ENCODE measurements at places on chromosomes 12 and 14.

DNA sequence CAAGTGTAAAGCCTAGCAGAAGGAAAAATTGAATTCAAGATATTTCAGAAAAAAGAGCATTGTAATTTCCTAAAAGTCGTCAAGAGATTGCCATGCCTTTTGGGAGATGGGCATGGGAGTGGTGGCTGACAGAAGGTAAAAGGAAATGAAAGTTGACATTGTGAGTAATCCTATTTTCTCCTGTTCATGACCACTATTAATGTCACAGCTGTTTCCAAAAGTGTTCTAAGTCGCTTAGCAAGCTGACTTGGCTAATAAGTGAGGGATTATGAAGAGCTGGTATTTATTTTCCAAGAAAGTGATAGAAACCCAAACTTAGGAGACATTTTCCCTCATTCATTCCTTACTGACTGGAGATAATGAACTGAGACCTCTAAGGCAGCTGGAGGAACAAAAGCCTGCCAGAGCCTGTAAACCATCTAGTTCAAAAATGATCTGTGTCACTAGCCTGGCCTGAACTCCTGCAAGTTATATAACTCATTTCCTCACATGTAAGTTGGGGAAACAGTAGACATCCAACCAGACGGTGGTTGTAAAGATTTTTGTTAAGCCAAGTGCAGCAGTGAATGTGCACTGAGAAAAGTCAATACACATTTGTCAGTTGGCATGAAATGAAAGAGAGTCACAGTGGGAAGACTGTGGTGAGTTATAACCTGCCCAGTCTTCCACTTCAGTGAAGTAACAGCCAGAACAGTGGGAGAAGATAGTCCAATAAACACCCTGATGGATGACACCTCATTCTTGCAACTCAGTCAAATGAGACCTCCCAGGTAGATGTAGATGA is 75.8 kb downstream of the DIO2 start:
- no peaks in the 10 kb centered on the region for H3K36me3 ChIP-seq
- no peaks in the 10 kb centered on the region for H3K4me1 ChIP-seq
- H3K4me3 ChIP-seq = no peak overlapping the region
- no peak overlapping the region for H3K27ac ChIP-seq

DNA sequence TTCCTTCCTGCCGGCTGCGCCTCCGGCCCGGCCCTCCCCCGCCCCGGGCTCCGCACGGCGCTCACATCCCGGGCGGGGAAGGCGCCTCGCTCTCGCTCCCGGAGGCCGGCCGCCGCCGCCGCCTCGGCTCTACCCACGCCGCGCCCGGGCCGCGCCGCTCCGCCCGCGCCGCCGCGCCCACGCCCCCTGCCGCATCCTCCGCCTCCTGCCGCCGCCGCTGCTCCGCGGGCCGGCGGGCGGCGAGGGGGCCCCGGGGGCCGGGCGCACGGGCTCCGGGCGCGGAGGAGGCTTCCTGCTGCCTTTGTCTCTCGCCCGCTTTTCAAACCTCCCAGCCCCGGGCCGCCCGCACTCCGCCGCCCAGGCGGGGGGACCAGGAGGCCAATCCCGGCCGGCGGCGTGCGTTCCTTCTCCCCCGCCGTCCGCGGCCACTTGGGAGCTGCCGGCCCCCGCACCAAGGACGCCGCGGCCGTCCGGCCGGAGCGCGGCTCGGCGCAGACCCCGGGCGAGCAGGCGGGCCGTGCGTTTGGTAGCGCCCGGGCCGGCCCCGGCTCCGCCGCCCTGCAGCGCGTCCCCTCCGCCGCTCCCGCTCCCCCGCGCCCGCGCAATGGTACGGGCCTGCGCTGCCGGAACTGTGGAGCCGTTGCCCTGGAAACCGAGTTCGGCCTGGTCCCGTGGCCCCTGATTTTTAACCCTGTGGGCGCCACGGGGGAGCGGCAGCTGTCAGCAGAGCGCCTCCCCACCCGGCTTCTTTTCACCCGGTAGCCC is at the start of gene FBXL14:
FBXL14 (minus strand) TSS at position 321 of the 765 bp plus-strand sequence. CDS start 515 bp downstream, outside the sequence.
- peak within 1 kb of the TSS; percentile 90 for H3K27ac ChIP-seq
- H3K27me3 ChIP-seq = no peaks in the 10 kb centered on the region
- DNase-seq = peak; percentile 90
- peaks cover 45% of the 10 kb centered on the region for H3K4me1 ChIP-seq

DNA sequence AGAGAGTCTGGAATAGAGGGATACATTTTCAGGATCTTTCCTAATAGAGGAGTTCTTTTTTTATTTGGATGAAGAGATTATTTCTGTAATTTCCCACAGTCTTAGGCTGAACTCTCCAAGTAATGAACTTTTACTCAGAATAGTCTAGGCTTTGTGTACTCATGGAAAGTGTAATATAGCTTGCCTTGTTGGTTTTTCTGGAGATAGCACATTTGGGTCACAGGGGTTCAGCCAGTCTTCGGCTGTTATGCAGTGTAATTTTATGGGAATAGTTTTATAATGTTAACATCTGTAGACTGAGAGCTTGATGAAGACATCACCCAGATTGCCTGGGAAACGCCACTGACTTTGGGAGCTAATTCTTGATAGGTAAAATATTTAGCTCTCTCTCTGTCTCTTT is 450.8 kb downstream of the RAD51B start:
- no peak overlapping the region for H3K27ac ChIP-seq
- H3K36me3 ChIP-seq = peaks cover 3% of the 10 kb centered on the region
- DNase-seq = no peak

DNA sequence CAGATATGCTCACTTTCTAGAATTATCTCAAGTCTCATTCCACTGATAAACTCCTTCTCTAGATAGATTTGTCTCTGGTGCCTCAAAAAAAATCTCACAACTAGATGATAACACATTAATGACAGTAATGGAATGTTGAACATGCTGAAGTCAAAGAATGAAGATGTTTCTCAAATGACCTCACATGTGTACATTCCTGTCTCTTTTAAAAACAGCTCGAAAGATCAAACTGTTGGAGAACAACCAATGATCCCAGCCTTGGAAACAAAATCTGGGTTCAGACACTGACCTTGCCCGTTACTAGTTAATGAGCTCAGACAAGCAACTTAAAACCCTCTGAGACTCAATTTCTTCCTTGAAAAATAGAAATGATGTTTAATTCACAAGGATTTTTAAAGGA is 44.7 kb upstream of the KCNJ8 start:
- no peak overlapping the region for H3K27ac ChIP-seq
- H3K27me3 ChIP-seq = peaks cover 2% of the 10 kb centered on the region

DNA sequence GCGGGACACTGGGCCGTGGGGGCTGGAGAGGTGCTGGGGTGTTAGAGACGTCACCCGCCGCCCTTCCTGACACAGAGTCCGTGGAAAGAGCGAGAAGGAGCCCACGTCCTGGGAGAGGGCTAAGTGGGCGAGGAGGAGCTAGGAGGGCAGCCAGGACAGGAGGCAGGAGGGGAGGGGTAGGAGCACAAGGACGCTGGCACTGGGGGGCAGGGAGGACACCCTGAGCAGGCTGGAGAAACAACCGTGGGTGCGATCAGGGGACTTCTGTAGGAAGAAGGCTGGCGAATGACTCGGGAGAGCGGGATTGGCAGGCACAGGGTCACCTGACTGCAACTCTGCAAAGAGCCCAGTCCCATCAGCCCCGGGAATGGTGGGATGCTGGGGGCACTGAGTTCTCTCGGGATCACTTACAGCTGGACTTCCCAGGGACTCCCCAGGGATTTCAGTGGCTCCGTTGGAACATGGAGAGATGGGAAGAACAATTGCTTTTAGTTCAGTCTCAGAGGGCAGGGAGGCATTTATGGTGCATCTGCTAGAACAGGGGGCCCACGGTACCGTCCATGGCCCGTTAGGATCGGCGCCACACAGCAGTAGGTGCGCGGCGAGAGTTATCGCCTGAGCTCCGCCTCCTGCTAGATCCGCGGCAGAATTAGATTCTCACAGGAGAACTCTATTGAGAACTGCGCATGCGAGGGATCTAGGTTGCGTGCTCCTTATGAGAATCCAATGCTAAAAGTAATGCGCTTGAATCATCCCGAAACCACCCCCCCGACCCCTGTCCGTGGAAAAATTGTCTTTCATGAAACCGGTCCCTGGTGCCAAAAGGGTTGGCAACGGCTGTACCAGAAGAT is 24.3 kb downstream of the UBR7 start:
- H3K4me3 ChIP-seq = peak overlapping the region; percentile 68
- H3K36me3 ChIP-seq = peaks cover 24% of the 10 kb centered on the region
- no peak overlapping the region for H3K27ac ChIP-seq

GRCh38 chr14:104202259-104203070 is 64.1 kb downstream of the KIF26A start:
- no peak overlapping the region for H3K27ac ChIP-seq
- H3K4me3 ChIP-seq = no peak overlapping the region
- H3K27me3 ChIP-seq = peaks cover 4% of the 10 kb centered on the region
- H3K4me1 ChIP-seq = no peaks in the 10 kb centered on the region
- H3K36me3 ChIP-seq = no peaks in the 10 kb centered on the region

DNA sequence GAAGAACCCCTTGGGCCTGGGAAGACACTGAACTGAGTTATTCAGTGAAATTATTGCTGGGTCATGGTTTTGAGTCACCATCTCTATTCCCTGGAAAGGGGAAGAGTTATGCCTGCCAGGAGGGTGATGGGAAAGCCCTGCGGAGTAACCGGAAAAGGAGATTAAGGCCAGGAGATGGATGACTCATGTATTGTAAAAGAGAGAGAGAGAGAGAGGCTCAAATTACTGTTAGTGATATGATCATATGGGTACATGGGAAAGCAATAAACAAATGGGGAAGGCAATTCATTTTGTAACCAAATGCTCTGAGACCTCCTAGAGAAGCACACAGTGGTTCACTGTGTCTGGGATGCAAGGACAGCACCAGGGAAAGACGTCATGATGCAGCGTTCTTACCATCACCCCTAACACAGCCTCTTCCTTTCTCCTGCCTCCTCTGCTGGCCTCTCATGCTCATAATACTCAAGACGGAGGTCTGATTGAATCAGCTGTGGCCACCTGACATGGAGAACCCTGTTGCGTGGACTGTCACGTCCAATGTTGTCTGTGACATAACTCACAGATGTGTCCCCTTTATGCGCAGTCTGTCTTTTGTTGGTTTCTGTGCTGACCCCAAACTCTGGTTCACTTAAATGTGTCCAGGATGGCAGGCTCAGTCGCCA is 243.7 kb downstream of the TMEM132D start:
- no peaks in the 10 kb centered on the region for H3K27me3 ChIP-seq
- H3K4me1 ChIP-seq = no peaks in the 10 kb centered on the region
- H3K4me3 ChIP-seq = no peak overlapping the region

- DNase-seq = no peak
- no peaks in the 10 kb centered on the region for H3K4me1 ChIP-seq
- no peaks in the 10 kb centered on the region for H3K27me3 ChIP-seq
- no peak overlapping the region for H3K27ac ChIP-seq
- no peaks in the 10 kb centered on the region for H3K36me3 ChIP-seq
These were observed 422.5 kb upstream of the PDE3A start for GRCh38 chr12:19945559-19946435.

Measured in activated naive CD8-positive, alpha-beta T cell treated with anti-CD3 and anti-CD28 coated beads, Interleukin-2, amount 50 U/mL, for 24 hours (primary cell).